ENCODE measurements at places on chromosomes 5 and 9.

DNA sequence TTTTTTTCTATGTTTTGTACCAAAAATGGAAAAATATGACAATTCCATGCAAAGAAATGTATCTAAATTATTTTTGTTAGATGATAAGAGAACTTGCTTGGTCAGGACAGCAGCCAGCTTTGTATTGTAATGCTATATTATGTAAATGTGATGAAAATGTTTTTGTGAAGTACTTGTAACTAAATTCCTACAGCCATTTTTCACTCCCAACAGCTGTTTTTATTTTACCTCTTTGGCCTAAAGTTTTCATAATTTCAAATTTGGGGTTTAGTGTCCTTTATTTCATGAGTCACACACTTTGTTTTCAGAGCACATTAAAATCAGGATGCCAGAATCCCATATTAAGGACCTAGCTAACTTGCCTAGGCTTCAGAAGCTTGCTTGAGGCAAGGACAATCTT is 64.1 kb downstream of the WDR41 start:
- DNase-seq: no peak

GRCh38 chr5:32545102-32545800 is 40.1 kb upstream of the SUB1 start:
- no peak for DNase-seq

DNA sequence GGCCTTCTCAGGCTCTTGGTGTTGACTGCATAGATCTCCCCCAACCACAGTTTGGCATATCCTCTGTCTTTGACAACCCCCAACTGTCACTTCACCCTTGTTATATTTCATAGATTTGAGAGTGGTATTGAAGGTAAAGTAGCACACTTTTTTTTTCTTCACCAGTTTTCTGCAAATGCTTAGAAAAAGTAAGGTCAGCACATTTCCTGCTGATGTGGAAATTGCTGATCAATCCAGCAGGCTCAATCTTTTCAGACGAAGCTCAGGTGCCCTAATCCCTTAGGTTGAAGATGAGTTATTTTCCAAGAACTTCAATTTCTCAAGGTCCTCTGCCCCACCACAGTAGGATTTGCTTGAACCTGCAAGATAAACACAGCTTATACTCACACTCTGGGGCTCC is 38.5 kb upstream of the ANKRD31 start:
- no peak for DNase-seq

GRCh38 chr5:3127423-3127911 is 376.0 kb upstream of the IRX2 start:
- no peak for DNase-seq

DNA sequence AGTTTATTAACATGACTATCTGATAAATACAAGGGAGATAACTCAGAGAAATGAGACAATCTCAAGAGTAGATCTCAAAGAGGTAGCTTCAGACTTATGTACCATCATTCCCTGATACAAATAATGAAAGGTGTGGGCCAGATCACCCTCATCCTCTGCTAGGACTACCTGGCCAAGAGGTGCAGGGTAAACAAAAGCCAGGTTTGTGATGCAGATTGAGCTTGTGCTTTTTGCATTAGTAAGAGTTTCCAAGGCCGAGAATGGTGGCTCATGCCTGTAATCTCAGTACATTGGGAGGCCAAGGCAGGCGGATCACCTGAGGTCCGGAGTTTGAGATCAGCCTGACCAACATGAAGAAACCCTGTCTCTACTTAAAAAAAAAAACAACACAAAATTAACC is 8.9 kb upstream of the SPIN1 start:
- DNase-seq: no peak

DNA sequence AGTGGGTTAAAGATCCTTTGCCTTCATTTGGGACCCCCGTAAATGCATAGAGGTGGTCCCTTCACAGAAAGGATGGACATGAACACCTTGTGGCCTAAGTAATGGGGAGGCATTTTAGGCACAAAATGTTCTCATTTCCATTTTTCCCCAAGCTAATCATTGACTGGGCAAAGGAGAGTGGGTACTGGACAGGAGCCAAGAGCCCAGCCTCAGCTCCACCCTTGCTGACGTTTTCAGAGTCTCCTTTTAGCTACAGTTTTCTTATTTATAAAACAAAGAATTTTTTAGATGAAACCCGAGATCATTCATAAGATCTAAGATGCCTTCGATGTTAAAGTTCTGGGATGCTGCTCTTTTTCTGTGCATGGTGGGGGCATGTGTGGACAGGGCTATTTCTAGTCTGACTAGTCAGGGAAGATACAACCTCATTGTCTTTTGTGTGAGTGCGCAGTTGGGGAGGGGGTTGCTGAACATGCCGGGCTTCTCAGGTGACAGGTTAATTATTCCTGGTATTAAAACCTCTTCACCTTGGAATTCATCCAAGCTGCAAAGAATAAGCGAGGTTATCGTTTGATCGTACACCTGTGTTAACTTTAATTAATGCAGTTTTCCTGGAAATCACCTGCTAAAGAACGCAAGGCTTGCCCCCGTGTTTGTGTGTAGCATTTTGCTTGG is 48.4 kb downstream of the ADAMTS16 start:
- DNase-seq: no peak

DNA sequence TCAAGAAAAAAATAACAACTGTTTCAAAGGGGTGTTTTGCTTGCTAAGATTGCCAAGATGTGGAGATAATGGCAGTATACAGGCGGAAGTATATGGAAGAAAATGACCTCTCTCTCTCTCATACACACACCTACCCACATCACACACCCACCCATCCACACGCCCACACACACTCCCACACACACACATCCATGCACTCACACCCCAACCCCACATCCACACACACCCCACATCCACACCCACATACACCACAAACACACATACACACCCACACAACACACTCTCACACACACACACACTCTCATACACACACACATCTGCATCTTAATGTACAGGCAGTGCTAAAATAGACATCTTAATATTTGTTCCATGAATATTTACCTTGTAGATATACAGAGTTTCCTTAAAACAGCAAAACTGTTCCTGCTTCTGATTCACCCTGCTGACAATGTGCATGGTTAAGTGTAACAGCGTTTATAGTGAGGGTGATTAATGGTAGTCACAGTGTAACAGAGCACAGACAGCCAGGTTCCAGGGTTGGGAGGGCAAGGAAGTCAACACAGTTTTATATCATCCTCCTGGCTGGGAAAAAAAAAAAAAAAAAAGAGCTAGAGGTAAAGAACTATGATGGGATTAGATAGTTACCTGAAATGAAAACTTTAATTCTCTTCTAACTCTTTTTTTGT is 8.3 kb downstream of the BHMT2 start:
- no peak for DNase-seq

Data from activated CD8-positive, alpha-beta memory T cell treated with anti-CD3 and anti-CD28 coated beads for 1 hour (primary cell).